DMS153 (cell line): ENCODE measurements at places on chromosomes 2 and 18.

DNA sequence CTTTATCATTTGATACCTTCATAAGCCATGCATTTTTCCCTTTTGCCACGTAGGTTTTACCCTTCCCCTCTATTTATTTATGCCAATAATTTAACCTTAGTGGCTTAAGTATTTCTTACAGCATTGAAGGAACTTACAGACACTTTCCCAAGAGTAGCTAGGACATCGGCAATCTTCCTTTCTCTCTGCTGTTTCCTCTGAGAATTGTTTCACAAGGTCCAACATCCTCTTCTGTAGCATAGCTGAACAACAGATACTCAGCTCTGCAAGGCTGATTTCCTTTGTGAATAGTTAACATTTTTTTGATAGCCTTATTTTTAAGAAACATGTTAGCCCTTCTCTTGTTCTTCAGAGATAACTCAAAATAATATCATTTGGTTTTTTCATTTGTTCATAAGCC, 1.1 kb upstream of the GCA start:
- DNase-seq: no peak

DNA sequence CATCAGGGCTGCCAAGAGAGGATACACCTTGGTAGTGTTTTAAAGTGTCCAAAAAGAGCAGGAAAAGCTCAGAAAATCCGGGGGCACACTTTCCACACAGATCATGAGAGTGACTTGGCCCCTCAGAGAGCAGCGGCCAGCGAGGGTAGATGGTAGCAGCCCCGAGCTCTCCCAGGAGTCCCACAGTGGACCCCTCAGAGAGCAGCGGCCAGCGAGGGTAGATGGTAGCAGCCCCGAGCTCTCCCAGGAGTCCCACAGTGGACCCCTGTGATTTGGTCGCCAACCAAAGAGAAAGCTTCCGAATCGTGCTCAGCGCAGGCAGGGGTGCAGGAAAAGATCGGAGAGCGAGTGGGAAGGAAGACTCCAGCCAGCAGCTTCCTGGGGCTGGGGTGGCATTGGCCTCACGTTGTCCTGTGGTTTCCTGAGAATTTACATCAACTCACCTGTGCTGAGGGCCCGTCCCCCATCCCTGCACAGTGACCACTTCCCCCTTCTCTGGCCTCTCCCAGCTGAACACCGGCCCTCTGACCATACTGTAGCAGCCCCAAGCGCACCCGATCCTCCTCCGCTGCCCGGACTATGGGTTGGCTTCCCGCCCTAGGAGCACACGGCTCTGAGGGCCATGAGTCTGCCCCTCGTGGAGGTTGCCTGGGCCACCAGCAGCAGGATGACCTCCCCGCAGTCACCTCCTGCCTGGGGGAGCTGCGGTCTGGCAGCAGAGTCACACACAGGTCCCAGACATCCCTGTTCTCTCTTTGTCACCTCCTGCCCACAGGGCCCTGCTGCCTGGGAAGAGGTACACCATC, 33.7 kb downstream of the MTERF4 start:
- DNase-seq: no peak

- DNase-seq: no peak
These were observed 114.1 kb upstream of the NEDD4L start for GRCh38 chr18:57929922-57930321.

- DNase-seq: no peak
These were observed 122.3 kb upstream of the SIX2 start for GRCh38 chr2:45131587-45131986.

DNA sequence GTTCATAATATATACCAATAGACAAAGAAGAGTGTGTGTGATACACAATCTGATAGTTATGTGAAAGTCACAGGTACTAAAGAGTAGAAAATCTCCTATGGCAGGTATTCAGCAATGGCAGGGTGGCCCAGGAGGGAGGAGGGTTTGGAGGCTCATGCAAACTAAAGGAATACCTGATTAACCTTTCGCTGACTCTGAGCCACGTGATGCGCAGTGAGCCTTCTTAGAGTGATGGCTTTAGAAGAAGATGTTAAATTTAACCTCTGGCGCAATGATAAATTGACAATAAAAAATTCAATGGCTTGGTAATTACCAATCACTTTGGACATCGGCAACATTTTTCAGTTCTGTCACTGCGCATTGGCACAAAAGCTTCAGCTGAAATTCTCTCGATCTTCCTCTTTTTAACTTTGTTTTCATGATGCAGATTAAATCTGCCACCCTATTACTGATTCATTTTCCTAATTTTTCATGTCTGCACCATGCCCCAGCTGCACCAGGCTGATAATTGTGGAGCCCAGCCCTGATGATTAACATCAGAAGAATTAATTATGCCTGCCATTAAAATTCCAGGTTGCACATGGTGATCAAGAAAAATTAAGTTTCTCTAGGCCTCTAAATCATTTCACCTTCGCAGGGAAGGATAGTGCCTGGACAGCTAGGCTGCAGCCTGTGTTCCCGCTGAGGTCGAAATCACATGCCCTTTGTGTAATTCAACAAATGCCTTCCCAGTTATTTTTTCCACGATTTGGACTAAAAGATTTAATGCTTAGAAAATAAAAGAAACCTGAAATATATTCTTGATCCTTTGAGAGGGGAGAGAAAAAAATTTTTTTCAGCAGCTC, 250.6 kb upstream of the HNRNPA3 start:
- DNase-seq: no peak

DNA sequence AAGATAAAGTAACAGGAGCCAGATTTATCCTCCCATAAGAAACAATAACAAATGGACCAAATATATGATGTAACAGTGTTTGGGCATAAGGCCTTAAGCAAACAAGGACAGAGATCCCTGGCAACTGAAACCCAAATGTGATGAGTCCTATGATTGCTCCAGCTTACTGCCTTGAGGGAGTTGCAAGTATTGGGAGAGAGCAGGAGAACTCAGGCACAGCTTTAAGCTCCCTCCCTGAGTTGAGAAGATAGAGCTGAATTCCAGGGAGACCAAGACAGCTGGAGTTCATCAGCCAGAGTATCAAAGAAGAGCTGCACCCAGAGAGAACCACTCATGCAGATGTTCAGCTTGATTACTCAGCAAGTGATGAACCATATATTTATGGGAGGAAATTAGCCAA, 814.5 kb upstream of the RAB6C start:
- no peak for DNase-seq

GRCh38 chr2:169303579-169304305, 58.6 kb downstream of the LRP2 start:
- DNase-seq: no peak

DNA sequence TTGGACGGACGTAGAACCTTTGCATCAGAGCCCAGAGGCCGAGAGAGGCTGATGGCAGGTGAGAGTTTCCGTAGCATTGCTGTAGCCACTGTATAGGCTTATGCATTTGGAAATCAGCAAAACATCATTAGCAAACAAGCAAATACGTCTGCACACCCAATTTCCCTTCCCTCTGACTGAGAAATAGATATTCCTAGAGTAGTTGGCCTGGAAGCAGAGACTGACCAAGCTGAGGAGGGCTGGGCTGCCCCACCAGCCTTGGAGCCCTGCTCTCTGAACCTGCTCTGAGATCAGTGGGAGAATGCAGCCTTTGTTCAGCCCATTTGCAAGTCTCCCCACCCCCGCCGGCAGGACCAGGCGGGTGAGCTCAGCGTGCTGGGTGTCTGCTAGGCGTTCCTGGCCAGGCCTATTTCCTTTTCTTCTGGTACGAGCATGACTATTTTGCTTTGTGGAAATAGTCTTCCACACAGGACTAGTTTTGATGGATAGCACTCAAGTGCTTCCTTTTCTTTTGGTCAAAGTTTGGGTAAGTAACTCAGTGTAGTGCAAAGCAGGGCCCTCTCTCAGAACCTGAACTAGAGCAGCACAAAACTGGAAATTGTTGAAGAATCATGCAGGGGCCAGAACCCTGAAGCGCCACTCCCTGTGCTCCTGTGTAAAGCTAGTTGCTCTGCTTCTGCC, 21.9 kb upstream of the RNF149 start:
- DNase-seq: no peak

GRCh38 chr2:100125626-100126025, 16.8 kb downstream of the AFF3 start:
- no peak for DNase-seq

- no peak for DNase-seq
These were observed 83.8 kb upstream of the TFCP2L1 start for GRCh38 chr2:121368836-121369235.

DNA sequence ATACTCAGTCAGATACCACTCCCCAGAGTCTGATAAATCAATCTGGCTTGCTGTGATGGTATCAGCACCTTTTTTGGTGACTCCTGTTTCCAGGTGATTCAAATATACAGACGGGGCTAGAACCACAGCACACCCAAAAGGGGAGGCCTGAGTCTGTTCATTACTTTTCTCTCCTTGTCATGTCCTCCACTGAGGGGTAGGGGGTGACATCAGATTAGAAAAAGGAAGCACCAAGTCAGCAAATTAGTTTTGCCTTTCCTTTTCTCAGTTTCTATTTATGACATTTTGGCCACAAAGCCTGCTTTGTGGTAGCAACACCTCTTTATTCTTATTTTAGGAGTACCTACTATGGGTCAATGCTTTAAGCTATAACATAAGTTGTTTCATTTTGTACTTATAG, 127.4 kb downstream of the CCDC102B start:
- no peak for DNase-seq

DNA sequence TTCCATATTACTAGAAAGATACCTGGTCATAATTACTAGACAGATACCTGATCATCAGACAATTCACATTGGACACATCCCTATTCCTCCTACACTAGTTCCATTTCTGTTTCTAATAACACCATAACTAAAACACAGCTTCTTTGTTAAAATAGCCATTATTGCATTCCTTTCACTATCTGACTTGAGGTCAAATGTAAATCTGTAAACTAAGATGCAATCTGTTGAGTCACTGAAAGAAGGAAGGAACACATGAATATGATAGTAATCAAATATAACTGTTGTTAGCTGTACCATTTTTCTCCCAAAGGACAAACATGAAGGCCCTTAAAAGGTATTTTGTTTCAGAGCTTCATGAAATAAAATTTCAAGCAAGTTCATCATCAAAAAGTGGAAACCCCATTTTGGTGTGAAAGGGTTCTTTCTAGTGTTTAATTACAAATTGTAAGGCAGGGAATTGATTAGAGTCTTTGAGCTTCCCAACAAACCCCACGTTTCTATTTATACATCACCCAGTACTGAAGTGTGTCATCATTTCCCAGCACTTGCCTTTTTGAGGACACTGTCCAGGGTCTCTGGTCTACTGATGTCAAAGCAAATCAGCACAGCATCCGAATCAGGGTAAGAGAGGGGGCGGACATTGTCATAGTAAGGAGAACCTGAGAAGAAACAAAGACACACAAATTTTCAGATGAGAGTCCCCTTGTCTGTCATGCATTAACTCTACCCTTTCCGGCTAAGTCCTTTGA, 13.0 kb downstream of the RND3 start:
- no peak for DNase-seq

- DNase-seq: no peak
These were observed 36.3 kb downstream of the IRS1 start for GRCh38 chr2:226763320-226763719.

DNA sequence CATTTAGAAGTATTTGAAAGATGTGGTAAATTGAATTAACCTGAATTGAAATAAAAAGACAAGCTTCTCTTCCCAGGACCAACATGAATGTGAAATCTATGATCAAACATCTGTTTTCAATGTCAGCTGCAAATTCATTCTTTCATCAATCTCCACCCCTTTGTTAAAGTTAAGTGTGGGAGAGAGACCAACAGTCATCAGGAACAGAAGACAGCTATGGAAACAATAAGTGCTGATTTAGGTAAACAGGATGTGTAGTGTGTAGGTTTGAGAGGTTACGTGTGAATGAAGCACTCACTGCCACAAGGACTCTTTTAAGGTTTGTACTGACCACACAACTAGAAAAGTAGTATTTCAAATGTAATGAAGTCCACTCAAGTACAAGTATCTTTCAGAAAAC, 1659.8 kb upstream of the CELF4 start:
- DNase-seq: peak; percentile 85

GRCh38 chr2:22944143-22944542, 440.8 kb upstream of the KLHL29 start:
- DNase-seq: no peak

DNA sequence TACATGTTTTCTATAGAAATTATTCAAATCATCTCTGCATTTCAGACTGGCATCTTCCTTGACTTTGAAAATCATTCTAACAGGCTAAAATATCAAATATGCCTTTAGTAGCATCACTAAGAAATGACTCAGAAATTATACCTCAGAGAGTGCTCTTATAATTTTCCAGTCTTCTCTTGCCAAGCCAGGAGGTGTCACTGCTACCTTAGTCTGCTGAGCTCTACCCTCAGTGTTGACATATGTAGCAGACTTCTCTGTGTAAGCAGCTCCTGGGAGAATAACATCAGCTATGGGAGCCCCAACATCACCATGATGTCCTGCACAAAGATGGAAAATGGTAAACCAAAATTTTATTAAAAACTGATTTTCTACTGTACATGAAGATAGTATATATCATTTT, 31.6 kb downstream of the NDUFS1 start:
- DNase-seq: no peak

- no peak for DNase-seq
These were observed 74.3 kb downstream of the IRS1 start for GRCh38 chr2:226725126-226725860.

DNA sequence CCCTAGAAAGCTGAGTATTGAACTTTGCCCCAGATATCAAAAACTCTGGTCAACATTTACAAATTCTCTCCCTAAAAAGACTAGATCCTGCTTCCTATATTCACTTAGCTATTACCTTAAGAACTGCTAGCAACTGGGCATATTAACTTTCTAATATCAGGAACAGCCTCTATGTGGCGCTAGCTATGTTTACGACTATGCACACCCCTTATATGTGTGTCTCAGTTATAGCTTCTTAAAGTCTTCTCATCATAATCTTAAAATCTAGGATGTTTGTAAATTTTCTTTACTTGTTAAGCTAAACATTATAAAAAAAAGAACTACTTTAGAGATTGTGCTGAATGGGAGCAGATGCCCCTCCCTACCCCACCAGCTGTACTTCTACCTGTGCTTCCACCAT, 1.7 kb upstream of the STAMBP start:
- DNase-seq: no peak

- DNase-seq: no peak
These were observed 74.3 kb downstream of the BIN1 start for GRCh38 chr2:127032621-127033020.

- DNase-seq: no peak
These were observed 440.3 kb downstream of the NRXN1 start for GRCh38 chr2:50591642-50592041.

GRCh38 chr2:201966691-201967438, 66.8 kb upstream of the FZD7 start:
- DNase-seq: no peak

DNA sequence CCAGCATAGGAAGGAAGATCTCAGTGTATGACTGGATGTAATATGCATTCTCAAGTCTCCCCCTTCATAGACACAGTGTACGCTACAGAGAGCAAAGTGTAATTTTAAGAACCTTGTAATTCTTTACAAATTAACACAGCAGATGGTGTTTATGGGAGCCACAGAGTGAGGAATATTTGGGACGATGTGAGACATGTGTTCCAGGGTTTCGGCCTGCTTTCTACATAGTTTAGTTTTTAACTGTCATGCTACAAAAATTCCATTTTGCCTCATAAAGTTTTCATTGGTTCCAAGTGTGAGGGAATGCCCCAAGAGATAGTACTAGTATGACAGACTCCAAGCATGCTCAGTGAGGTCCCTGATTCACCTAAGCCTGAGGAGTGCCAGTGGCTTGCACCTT, 76.2 kb upstream of the LRRTM1 start:
- no peak for DNase-seq
